CD8-positive, alpha-beta memory T cell (primary cell): ENCODE measurements at places on chromosomes 5 and 9.

GRCh38 chr5:32531885-32532520 lies 53.4 kb upstream of the SUB1 start:
- DNase-seq: peak; percentile 47

DNA sequence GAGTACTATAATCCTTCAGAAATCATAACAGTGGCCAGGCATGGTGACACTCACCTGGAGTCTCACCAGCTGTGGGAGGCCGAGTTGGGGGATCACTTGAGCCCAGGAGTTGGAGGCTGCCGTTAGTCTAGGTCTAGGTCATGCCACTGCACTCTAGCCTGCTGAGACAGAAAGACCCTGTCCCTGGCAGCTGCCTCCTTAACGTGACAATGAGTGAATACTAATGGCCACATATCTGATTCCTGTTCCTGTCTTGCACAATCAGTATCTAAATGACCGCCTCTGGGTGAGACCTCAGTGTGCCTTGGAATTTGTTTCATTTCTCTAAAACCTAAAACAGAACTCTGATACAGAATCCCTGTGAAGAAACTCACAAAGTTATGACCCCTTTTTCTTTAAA lies 131.0 kb upstream of the DAB2 start:
- DNase-seq: no peak

DNA sequence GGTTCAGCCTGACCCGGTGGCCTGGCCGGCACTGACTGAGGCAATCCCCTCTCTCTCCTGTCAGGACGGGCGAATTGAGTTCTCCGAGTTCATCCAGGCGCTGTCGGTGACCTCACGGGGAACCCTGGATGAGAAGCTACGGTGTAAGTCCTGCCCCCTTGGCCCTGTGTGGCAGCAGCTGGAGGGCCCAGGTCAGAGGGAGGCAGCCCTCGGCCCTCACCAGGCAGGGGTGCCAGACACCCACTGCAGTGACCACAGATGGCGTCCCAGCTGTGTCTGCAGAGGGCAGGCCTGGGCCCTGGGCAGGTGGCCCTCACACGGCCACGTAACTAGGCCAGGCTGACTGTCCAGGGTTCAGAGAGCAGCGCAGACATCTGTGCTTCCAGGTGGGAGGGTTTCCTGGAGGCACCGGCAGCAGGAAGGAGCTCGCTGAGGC lies 45.9 kb upstream of the HMCN2 start:
- DNase-seq: no peak

- no peak for DNase-seq
Observed at GRCh38 chr5:52560366-52560765, 227.3 kb upstream of the ITGA1 start.

GRCh38 chr9:136322756-136323330 lies 4.5 kb upstream of the GPSM1 start:
- no peak for DNase-seq

DNA sequence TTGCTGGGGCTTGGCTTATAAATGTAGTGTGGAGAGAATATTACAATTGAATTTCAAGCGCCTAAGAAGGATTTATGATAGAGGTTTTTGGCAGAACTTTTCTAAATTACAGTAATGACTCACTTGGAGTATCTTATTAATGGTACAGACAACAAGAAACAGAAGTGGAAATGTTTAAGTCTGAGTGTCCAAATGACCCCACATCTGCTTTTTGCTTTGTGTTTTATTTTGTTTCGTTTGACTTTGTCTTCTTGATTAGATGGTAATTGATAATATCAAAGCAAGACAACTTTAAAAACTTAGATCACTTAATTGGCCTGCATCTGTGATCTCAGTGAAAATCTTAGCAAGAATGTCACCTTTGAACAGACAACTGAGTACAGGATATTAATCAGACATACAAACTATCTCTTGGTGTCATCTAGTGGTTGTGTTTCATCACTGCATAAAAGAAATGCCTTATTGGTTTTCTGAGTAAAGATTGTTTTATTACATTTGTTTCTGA lies 577.4 kb downstream of the ISL1 start:
- no peak for DNase-seq

DNA sequence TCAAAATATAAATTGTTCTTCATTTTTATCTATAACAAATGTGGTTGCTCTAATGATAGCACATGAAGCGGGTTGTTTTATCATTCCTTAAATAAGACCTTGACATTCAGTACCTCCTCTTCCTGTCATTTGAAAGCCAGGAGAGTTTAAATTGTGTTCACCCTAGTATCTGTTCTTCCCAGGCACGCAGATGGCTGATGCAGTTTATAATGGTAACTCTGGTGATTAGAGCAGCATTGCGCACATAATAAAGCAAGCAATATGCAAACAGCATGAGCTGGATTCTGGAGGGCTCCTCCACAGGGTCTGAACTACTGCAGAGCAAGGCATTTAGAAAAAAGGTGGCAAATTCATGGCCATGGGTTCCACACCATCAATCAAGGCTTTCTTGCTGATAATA lies 307.8 kb downstream of the ENC1 start:
- no peak for DNase-seq

DNA sequence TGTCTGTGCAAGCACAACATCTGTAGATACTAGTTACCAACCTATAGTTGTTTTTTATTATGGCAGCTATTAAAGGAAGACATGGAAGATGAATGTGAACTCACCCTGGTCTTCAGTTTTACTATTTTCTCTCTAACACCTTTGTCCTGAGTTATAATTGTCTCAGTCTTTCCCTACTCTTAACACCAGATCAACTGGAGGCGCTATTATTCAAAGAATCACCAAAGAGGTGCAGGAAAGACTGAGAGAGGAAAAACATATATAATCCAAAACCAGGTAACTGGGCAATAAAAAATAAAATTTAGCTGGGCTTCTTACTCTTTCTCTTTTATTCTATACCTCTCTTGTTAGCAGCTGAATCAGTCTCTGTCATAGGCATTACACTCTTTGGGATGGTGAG lies 134.2 kb upstream of the C6 start:
- no peak for DNase-seq

DNA sequence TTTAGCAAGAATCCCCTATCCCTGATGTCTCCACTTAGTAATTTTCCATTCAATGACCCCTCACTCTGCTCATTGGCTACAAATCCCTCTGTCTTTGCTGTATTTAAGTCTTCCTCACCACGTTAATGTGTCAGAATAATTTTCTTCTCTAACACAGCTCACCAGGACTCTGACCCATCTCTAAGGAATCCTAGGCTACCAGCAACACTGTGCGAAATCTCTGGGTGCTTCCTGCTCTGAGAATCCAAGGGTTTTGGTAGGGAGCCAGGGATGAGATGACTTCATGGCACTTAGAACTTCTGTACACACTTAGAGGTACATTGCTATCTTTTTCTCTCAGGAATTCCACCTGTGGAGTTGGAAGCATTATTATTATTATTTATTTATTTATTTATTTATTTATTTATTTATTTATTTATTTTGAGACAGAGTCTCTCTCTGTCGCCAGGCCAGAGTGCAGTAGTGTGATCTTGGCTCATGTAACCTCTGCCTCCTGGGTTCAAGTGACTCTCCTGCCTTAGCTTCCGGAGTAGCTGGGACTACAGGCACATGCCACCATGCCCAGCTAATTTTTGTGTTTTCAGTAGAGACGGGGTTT lies 53.5 kb downstream of the FOXI1 start:
- DNase-seq: no peak
